ENCODE measurements at places on chromosomes 6 and 20.
A peak's percentile ranks its signal among the peaks of the same experiment; 100 is the strongest.

GRCh38 chr6:70072540-70073179, 206.3 kb downstream of the COL19A1 start:
- no peak for DNase-seq

DNA sequence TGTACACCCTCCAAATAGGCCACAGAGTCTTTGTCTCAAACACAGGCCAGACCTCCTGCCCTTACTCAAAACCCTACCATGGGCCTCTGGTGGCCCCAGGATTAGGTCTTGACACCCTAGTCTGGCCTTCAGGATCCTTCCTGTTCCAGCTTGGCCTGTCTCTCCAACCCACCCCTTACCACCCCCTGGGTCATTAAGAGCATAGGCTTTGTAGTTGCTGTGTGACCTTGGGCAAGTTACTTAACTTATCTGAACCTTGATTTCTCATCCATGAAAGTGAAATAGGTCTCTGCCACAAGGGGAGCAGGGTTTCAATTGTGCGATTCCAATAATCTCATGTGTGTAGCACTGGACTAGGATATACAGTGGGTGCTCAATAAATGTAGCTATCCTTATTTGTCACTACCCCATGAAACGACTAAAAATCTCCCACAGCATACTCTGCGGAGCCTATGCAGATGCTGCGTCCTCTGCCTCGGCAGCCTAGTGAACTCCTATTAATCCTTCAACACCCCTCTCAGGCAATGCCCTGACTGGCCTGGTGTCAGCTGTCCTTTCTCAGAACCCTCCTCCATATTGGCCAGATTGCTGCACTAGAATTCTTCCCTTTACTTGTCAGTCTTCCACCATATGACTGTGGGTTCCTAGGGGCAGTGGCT, 39.7 kb upstream of the NOL4L start:
- DNase-seq, result no peak

DNA sequence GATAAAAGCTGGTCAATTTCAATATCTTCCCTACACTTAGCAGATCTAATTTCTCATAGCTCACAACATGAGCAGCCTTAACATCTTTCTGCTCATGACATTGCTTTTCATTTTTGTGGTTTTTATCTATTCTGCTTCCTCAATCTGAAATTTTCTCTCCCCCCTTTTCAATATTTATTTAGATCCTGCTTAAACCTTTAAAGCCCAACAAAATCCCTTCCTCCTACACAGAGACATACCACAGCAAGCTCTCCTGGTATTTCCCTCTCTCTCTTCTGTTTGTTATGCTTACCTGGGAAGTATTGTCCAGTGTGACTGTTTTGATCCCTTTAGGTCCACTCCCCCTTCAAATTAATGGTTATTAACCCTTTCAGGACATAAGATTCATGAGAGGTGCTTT, 582.5 kb downstream of the RFPL4B start:
- no peak for DNase-seq

DNA sequence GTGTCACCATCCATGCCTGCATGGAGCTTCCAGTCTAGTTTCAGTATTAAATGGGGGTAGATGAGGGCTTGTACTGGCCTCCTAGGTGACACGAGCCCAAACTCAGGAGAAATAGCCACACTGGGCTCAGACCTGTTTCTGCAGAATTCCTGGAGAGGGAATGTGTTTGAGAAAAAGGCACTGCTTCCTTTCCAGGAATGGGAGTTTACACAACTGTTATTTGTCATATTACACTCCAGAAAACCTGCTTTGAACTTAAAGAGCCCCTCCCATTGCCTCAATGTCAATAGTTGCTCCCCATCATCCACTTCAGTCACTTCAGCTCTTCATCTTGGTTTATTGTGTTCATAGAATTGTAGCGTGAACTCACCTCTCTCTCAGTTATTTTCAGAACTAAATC, 151.5 kb downstream of the CFAP61 start:
- no peak for DNase-seq

DNA sequence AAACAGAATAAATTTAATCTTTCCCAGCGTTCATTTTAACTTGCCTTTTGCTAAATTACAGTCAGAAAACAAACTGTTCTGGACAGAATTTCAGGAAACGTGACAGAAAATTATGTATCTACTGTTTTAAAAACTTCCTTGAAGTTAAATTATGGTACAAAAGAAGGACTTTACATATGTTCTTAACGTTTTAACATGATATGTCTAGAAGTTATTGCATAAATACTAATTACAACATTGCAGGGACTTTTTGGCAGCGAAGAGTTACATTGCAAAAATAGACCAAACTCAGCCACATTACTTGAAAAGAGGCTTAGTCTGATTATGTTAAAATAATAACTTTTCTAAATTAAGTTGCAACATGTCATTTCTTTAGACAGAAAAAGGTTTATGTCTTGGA, 142.1 kb upstream of the IMPG1 start:
- DNase-seq, result no peak

DNA sequence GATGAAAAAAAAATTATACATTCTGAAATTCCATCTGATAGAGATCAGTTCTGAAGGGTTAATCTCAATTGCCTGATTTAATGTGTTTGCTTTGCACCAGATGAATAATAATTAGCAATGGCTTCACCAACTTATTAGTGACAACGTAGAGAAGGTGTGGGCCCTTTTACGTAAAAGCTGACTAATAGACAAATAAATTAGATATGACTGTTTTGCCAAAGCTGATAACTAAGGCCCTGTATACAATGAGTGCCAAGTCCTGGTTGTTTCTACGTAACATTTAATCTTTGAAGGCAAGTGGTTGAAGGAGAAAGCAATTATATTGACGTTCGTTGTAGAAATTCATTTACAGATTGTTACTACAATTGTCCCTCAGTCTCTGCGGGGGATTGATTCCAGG, 10.8 kb downstream of the SGK1 start:
- no peak for DNase-seq

DNA sequence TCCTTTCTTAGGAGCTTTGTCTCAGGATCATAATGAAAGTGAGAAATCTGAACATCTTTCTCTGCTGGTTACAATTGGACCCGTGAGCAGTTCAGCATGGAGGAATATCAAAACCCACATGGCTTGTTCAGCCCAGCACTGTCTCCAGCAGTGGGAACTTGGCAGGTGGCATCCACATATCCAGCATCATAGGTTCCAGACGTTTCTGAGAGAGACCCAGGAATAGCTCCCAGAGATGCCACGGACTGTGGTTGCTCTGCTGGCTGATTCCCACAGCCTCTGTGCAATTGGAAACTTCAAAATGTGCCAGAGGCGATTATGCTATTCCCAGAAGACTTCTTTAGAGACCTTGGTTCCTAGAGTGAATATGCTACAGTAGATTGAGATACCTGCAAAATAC, 76.4 kb downstream of the PHACTR2 start:
- DNase-seq, result no peak

- DNase-seq, result no peak
Observed at GRCh38 chr20:52500157-52500556, 308.6 kb upstream of the ZFP64 start.

DNA sequence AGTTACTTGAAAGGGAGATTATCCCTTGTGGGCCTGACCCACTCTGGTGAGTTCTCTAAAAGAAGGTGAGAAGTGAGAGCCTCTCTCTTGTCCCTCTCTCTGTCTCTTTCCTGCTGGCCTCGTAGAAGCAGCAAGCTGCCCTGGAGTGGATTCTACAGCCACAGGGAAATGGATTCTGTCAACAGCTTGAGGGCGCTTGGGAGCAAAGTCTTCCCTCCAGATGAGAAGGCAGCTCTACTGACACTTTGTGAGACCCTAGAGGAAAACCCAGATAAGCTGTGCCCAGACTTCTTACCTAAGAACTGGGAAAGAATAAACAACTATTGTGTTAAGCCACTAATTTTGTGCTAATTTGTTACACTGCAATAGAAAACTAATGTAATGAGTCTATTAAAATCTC, 39.9 kb downstream of the ANKRD60 start:
- DNase-seq, result no peak

GRCh38 chr6:32087574-32088486, 21.3 kb downstream of the TNXB start:
- DNase-seq, result peak; percentile 59

GRCh38 chr20:21521596-21522480, 8.0 kb upstream of the NKX2-2 start:
- DNase-seq, result no peak

GRCh38 chr6:31579119-31579505, 3.1 kb downstream of the LTB start:
- DNase-seq, result no peak

DNA sequence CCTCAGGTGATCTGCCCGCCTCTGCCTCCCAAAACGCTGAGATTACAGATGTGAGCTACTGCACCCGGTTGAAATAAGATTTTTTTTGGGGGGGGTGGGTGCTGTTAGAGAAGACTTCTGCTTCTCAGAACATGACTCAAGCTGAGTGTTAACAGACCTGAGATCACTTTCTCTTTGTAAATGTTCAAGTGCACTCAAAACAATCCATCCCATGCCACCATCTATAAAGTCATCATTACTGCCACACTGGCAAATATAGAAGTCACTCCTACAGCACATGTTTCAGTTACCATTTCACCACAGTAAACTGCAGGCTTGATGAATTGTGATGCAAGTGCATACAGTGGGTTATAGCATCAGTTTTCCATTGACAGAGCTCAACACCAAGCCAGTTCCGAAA, 9.0 kb downstream of the VPS16 start:
- DNase-seq, result no peak

GRCh38 chr6:137863091-137863797, 3.8 kb upstream of the TNFAIP3 start:
- no peak for DNase-seq

- no peak for DNase-seq
Observed at GRCh38 chr20:35093267-35093884, 769 bp upstream of the TRPC4AP start.

DNA sequence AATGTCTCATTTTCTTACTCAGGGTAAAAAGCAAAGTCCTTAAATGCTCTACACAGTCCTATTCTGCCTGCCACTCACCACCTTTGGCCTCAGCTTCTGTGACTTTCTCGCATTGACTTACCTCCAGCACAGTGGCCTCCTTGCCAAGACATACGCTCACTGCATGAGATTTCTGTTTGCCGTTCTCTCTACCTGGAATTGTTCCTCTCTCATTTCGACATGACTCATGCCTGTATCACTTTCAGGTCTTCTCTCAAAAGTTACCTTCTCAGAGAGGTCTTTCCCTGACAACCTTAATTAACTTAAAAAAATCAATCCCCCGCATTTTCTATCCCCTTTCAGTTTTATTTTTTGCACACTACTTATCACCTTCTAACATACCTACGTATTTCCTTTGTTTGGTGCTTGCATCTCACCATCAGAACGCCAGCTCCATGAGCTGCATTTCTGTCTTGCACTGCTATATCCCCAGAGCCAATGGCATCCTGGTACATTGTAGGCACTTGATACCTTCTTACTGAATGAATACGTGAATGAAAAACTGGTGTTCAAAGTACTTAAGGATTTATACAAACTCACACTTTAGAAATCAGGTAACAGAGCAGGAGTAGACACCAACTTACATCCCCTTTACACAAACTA, 24.5 kb downstream of the TENT5A start:
- no peak for DNase-seq

DNA sequence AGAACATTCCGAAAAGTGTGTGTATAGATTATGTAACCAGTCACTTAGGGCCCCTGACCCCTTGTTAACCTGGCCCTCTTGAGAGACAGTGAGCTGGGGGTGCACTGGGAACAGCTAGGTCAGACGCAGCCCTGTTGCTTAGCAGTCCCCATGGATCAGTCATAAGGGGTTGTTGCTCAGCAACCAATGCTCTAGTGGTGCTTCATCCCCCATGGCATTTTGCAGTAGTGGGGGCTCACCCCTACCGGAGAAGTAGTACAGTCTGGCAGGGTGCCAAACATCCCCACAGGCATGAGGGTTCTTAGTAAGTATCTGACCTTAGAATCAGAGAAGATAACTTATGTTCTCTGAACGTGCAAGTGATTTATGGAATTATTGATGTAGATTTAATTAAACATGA, 12.3 kb downstream of the PKIB start:
- DNase-seq, result no peak

DNA sequence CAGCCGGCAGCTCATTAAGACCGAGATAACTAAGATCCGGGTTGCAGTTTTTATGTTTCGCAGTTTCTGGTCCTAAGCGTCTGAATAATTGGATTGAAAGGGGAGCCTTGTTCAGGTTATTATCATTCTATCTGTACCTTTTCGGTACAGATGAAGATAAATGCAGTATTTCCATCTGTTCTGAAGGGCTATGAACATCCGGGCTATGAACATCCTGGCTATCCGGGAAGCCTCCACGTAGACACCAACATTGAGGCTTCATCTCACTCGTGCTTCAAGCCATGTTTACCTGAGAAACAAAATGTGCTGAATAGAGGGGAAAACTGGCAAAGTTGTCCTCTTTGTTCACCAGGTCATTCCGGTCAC, 399 bp upstream of the REPS1 start:
- no peak for DNase-seq

- DNase-seq, result no peak
Observed at GRCh38 chr20:21498635-21499034, 15.2 kb downstream of the NKX2-2 start.

- DNase-seq, result no peak
Observed at GRCh38 chr20:3227936-3228749, 10.8 kb downstream of the SLC4A11 start.

- no peak for DNase-seq
Observed at GRCh38 chr20:4901031-4901818, 100.1 kb downstream of the SLC23A2 start.

- DNase-seq, result no peak
Observed at GRCh38 chr20:36310215-36310981, 4.3 kb downstream of the DLGAP4 start.

DNA sequence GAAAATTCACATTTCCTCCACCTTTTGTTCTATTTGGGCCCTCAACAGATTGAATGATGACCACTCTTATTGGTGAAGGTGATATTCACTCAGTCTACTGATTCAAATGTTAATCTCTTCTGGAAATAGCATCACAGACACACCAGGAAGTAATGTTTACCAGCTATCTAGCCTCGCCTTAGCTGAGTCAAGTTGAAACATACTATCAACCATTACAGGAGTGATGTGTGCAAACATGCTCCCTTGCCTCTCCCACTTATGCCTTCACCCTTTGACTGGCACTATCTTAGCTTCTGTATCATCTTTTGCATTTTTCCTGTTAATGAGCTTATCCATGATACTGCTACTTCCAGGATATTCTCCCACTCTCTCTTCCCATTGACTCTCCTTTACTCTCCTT, 191.9 kb downstream of the CENPW start:
- DNase-seq, result no peak

GRCh38 chr20:36017048-36017951, 48.9 kb downstream of the CNBD2 start:
- DNase-seq, result no peak

- no peak for DNase-seq
Observed at GRCh38 chr6:99130897-99131873, 183.4 kb upstream of the FBXL4 start.

DNA sequence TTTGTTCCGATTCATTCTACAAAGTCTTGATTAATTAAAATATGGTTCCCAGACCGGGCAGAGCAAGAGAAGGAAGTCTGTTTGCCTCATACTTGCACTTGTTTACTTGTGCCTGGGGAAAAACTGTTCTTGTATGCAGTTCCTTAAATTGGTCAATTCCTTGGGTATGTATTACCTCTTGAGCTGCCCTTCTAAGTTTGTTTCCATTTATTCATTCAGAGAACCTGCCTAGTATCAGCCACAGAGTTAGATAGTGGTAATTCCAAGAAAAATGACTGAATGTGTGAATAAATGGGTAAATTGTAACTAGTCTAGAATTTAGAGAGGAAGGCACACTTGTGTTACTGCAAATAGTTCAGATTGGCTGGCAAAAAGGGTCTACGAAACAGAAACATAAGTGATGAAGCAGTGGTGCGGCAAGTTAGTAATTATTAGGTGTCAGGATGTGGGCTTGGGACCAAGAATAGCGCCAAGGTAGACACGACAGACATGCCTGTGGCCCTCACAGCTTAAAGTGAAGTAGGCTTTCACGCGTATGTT, 525 bp upstream of the MAK start:
- peak; percentile 49 for DNase-seq

Measured in CD4-positive, alpha-beta T cell treated with Interleukin-15 for 4 hours (primary cell).